Pons (tissue), 1 donor: ENCODE measurements at places on chromosomes 6 and 20.

DNA sequence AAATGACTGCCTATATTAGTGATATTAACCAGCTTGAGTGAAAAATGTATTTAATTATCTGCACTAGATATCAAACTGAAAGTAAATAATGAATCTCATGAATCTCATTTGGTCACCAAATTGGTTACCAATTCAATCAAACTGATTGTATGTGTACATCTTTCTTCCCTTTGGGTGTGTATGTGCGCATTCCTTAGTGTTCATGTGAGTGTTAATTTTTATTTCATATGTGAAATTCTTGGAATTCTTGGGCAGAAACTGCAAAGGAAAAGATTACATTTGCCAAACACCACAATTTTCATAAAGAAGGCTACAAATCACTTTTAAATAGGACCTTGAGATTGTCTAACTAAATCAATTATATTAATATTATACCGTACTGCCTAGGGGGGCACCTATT lies 648.4 kb upstream of the MARCKS start:
- DNase-seq, result no peak

DNA sequence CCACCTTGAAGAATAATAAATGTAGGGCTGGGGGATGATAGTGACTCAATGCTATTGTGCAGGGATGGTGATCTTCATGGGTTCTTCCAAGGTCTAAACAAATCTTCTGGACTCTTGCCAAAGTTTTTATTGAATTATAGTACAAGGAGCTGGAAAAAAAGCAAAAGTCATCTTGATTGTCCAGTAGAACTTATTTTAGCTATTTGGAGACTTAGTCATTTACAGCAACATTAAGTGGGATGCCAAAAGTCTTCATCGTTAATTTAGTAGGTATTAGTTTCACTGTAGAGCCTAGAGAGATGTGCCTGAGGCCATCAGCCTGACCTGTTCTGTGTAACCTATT lies 212.9 kb upstream of the TBX18 start:
- DNase-seq, result no peak

DNA sequence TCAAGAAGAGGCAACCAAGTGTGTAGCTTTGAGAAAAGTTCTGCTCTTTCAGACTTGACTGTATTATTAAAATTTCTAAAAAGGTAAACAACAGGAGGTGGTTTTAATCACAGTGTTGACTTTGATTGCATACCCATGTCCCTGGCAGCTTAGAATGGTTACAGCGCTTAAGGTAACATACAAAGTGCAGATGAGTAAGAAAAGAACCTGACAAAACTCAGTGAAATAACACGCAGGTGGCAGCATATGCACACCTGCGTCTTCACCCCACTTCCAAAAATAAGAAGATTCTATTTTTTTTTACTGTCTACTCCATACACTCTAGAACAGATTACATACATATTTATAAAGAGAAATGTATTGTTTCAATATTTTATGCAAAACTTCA lies 233.5 kb downstream of the GMPR start:
- no peak for DNase-seq

DNA sequence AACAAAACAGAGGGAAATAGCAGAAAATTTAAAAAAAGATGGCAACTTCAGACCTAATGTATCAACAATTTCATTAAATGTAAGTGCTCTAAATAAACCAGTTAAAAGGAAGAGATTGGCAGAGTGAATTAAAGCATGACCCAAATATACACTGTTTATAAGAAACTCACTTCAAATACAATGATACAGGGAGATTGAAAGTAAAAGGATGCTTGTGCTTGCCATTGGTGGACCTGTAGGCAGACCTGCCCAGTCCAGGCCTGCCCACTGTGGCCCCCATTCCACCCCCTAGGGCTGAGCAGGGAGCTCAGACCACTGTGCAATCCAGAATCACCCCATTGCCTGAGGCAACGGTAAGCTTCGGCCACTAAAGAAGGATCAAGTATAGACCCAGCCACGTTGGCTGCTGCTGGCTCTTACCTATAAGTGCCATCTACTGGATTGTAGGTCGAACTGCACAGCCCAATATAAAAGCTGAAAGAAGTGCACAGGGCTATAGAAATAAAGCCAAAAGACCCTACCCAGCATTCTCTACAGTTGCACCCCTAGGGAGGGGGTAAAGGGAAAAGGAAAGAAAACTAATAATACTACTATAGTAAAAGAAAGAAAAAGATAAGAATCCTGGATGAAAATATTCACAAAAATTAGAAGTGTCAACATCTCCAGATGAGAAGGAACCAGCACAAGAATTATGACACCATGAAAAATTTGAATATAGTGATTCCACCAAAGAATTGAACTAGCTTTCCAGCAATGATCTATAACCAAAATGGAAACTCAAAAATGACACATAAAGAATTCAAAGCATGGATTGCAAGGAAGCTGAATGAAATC lies 36.1 kb downstream of the PSMB1 start:
- peak; percentile 50 for DNase-seq

GRCh38 chr20:53623134-53623453 lies 29.5 kb upstream of the ZNF217 start:
- DNase-seq, result no peak

- DNase-seq, result peak; percentile 90
These were observed 636 bp upstream of the EEF1A1 start for GRCh38 chr6:73521351-73521985.

DNA sequence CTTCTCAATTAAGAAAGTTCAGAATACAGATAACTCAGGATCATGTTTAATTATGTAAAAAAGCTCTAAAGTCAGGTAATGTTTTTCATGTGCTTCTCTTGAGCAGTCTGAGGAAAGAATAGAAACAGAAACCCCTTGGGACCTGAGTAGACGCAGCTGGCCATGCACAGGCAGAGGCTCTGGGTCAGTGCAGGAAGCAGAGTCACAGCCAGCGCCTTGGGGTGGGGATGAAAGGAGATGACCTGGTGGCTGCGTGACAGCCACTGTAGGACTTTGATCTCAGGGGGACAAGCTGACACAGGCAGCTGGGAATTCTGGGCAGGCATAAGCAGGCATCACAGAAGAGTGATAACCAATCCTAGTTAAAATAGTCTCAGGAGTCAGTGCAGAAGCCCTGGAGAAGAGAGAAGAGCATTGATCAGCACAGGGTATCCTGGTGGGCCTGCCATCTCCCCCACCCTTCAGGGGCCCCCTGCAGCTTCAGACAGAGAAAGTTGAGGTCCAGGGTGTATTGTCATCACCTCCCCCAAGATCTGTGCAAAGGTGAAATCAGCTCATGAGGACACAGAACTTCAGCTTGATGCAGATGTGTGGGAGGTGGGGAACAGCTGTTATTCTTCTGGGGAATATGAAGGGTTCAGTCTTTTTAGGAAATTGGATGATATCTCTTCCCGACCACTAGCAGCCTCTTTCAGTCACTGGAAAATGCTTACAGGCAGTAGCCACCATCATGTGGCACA lies 6.4 kb downstream of the HLA-DQB1 start:
- no peak for DNase-seq

GRCh38 chr20:1345030-1345755 lies 16.3 kb upstream of the SDCBP2 start:
- DNase-seq, result no peak

DNA sequence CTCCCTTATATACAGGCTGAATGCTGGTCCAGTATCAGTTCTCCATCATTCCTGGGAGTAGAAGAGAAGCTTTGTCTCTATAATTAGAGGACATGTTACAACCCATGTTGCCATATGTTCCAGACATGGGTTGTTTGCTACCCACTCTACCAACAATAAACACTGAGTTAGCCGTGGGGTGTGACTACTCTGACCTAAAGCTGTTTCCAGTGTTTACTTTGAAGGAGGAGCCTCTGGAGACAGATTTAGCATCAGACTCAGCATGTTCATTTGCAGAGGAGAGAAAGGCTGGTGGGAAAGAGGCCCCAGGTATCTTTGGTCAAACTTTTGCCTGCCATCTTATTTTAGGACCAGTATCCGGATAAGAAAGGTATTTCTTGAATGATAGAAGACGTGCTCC lies 157.9 kb upstream of the SNX9 start:
- no peak for DNase-seq

GRCh38 chr6:153568628-153569027 lies 437.5 kb upstream of the RGS17 start:
- no peak for DNase-seq

DNA sequence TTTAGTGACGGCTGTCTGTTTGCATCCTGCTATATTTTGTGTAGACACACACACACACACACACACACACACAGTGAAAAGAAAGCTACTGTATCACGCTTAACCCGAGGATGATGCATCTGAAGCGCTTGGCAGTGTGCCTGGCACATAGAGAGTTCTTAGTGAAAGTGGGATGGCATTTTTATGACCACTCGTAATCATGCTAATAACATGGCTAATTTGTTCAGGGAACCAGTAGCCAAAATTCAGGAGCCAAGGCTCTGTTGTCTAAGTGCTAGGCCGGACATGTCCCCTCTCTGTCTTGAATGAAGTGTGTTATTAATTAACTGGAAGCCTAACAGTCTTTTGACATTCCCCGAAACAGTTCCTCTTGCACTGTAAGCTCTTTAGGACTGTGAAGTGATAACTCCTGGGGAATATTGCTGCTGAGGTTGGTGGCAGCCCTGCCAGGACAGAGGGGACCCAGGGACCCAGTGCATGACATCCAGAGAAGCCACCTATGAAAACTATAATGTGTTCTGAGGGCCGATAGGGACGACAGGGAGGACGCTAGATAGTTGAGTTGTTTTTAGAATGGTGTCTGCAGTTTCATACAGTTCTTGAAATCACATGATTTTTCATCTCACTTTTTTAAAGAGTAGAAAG lies 45.0 kb upstream of the IRF4 start:
- DNase-seq, result no peak

DNA sequence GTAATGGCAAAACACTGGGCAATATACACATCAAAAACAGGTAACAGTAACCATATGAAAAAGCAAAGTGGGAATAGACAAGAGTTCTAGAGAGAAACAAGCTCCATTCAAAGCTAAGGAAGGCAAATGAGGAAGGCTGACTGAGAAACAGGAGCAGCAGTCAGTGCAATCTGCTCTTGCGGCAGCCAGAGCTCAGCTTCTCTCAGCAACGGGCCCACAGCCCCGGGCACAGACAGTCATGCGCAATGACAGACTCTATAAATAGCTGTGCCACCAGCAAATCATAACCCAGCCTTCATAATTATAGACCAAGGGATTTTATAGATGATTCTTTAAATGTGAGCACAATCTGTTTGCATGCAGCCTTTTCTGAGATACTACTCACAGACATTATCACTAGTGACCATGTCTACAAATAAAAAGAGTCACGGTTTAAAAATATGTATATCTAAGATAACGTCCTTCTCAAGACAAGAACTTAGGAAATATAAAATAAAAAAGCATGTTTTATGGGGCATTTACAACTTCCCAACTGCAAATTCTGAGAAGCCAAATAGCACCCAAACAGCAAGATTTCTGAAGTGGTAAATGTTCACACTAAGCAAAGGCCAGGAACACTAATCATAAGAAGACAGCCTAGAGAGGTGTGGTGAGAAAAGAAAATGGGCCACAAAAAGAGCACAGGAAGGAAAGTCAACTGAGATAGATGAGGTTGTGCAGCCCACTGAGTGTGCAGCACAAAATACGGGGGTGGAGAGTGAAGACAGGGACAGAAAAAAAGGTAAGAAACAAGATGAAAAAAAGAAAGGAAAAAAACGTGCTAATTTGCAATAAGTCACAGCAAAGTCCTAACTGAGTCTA lies 39.9 kb upstream of the BEND6 start:
- no peak for DNase-seq

DNA sequence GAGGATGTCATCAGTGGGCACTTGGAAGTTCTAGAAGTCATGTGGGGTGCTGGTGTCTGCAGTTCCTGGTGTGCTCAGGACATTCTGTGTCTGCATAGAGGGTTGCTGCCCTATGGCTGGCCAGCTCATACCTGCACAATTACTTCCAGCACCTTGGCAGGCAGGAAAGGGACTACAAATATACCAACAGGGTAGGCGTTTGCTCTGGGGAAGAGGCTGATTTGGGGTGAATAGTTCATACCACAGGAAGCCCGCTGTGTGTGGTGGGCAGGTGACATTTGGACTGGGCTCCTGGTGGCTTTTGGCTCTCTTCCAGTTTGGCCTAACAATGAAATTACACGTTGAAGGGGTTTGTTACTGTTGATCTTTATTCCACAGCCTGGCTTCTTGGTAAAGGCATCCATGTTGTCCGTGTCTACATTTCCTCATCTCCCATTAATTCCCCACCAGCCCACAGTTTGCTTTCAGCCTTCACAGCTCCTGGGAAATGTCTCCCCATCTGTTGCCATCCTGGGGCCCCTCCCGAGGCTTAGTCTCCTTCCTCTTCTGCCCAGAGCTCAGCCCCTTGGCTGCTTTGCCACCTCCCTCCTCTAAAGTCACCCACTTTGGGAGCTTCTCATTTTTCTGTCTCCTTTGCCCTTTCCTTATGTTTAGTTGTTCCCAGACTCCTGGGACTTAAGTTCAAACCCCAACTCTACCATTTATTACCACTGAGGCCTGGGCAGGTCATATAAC lies 88.1 kb downstream of the RSPH3 start:
- no peak for DNase-seq

DNA sequence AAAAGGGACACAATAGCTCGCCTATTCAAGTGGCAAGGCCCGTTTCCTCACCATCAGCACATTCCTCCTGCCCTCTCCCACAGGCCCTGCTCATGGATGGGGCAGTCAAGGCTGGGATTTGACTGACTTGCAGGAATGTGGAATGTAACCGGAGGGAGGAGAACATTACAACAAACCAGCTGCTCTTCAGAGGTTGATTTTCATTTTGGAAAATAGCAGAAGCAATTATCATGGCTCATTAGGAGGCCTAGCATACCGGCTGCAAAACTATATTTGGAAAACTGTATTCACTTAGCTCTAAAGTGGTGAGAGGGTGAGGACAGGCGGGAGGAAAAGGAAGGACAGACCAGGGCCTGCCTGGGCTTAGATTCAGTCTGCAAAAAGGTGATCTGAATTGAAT lies 283.7 kb downstream of the CD83 start:
- DNase-seq, result no peak

GRCh38 chr20:33814238-33814712 lies 3.1 kb downstream of the CHMP4B start:
- no peak for DNase-seq

DNA sequence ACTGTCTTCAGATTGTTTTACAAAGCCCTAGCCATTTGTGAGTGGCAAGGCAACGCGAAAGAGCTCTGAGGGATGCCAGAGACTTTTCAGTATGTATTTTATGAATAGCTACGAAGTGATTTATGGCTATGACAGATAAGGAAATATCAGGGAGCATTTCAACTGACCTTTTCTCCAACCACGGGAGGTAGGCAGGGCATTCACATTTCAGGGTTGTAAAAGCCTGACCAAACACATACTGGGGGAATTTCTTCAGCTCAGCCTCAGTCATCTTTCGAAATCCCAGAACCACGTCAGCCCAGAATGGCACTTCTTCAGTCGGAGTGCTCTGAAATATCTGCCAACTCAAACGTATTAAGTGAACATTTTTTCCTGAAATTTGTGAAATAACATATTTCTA lies 10.8 kb downstream of the DDO start:
- DNase-seq, result no peak

DNA sequence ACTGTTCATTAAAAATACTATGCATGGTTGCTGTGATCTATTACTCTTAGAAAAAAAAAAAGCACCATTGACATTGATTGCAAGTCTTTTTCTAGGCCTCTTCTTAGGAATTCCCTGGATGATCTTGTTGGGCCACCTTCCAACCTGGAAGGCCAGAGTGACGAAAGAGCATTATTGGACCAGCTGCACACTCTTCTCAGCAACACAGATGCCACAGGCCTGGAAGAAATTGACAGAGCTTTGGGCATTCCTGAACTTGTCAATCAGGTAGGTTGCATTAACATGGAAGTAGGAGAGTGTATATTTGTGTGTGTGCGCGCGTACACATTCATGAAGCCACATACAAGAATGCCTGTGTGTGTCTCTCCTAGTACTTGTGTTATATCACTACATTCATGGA lies 140.4 kb downstream of the NCOA3 start:
- DNase-seq, result no peak
